ENCODE measurements at places on chromosomes 2 and 18. TPM values are rescaled to one million over a fixed set of nuclear protein-coding genes. Genes with fewer than 3 reads are reported as not detected.

The C2orf78 gene
- total RNA-seq = 0.07 TPM

DNA sequence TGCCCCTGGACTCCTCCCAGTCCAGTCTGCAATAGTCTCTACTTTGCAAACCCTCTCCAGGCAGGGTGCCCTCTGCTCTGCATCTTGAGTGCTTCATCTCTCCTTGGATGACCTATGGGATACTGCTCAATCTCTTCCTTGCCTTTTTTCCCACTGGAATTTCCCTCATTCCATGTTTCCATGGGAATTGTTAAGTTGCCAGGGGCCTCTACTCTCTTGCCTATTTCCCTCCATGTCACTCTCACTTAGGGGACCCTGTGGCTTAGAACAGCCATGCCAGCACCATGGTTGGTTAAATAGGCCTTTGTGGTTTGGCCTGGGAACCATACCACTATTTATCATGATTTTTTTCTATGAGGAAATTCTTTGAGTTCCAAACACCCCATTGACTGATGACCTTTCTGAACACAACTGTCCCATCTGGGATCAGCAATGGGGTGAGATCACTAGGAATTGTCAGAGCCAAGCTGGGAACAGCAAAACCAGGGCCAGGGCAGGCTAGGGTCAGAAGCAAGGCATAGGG is 91.4 kb upstream of the RBMS1 start:
- H3K4me3 ChIP-seq = no peak overlapping the region
- H3K36me3 ChIP-seq = no peaks in the 10 kb centered on the region
- H3K4me1 ChIP-seq = peaks cover 2% of the 10 kb centered on the region
- no peak overlapping the region for H3K27ac ChIP-seq
- no peak for DNase-seq

- no peak overlapping the region for H3K4me3 ChIP-seq
- peaks cover 33% of the 10 kb centered on the region for H3K4me1 ChIP-seq
- DNase-seq = no peak
- no peaks in the 10 kb centered on the region for H3K27me3 ChIP-seq
- H3K36me3 ChIP-seq = no peaks in the 10 kb centered on the region
- H3K27ac ChIP-seq = no peak overlapping the region
Observed at GRCh38 chr2:28745876-28746275, 5.8 kb upstream of the PPP1CB start.

GRCh38 chr18:13386891-13387801 is 168.6 kb downstream of the LDLRAD4 start:
- no peak overlapping the region for H3K27ac ChIP-seq
- no peaks in the 10 kb centered on the region for H3K27me3 ChIP-seq
- H3K4me3 ChIP-seq = no peak overlapping the region
- peaks cover 6% of the 10 kb centered on the region for H3K36me3 ChIP-seq
- DNase-seq = no peak
- peaks cover 12% of the 10 kb centered on the region for H3K4me1 ChIP-seq

Data from activated CD4-positive, alpha-beta T cell treated with anti-CD3 and anti-CD28 coated beads, Interleukin-2, amount 10 ng/mL, durations not matched to agents 24 days and 14 days (primary cell).